ENCODE measurements at places on chromosomes 2 and 18.

DNA sequence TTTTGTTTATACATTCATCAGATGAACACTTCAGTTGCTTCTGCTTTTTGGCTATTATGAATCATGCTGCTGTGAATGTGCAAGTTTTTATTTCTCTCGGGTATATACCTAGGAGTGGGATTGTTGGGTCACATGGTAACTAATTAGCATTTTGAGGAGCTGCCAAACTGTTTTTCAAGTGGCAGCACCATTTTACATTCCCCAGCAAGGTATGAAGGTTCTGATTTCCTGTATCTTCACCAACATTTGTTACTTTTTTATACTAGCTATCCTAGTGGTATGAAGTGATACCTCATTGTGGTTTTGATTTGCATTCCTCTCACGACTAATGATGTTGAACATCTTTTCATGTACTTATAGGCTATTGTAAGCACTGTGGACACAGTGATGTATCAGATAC is 53.9 kb downstream of the DYNC1I2 start:
- DNase-seq = no peak

GRCh38 chr2:215917953-215918620 is 95.3 kb downstream of the MREG start:
- peak; percentile 47 for DNase-seq

GRCh38 chr2:61059382-61059781 is 6.3 kb upstream of the SANBR start:
- no peak for DNase-seq

DNA sequence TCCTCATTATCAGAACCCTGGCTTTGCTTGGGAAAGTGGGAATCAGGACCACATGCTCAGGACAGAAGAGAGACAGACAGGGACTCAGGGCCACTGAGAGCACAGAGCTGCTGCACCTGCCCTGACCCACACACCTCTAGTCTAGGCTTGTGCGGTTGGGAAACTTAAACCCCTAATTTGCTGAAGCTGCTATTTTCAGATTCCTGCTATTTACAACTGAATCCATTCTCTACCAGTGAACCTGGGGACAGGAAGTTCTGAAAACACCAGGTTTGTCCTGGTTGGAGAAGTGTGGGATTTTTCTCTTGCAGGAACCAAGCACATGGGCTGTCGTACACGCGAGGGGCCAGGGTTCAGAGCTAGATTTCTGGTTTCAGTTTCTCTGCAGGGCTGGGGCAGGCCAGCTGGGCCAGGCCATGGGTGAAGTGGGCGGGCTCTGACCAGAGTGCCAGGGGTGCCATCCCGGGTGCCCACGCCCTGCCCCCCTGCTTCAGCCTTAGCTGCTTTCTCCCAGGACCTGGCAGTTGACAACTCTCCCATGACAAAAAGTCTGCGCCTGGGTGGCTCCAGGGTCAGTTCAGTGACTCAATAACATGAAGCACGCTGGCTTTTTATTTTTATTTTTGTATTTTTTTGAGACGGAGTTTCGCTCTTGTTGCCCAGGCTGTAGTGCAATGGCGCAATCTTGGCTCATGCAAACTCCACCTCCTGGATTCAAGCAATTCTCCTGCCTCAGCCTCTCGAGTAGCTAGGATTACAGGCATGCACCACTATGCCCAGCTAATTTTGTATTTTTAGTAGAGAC is 51.3 kb upstream of the SLC1A4 start:
- no peak for DNase-seq

DNA sequence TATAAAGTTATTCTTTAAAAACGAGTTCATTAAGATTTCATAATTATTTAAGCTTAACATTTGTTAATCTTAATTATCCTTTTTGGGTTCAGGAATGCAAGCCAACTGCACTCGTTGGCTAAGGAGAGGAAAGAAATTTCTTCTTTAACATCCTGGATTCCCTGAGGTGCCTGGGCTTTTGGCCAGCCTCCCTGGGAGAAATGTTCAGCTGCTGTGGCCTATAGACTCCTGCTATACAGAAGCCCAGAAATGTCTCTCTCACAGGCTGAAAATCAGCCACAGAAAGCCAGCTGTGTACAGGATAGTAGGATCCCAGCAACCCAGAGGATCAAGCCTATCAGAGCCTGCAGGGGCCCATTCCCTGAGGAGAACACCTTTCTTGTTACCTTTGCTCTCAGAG is 430.3 kb downstream of the XIRP2 start:
- no peak for DNase-seq

- no peak for DNase-seq
Observed at GRCh38 chr2:143623231-143623908, 494.2 kb downstream of the ARHGAP15 start.

DNA sequence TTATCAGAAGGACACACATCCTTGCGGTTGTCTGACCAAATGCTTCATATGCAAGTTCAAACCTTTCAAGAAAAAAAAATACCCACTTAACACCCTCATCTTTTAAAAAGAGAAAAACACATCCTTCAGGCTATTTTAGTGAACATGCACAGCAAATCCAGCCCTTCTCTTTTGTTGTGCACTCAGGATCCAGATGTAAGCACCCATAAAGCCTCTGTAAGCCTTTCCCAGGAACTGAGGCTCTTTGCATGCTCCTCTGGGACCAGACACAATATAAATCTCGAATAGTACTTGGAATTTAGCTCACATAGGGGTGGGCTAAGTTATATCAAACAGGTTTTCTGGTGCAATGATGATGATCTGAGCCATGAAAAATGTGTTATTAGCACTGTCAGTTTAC is 308.8 kb upstream of the FAM98A start:
- no peak for DNase-seq

DNA sequence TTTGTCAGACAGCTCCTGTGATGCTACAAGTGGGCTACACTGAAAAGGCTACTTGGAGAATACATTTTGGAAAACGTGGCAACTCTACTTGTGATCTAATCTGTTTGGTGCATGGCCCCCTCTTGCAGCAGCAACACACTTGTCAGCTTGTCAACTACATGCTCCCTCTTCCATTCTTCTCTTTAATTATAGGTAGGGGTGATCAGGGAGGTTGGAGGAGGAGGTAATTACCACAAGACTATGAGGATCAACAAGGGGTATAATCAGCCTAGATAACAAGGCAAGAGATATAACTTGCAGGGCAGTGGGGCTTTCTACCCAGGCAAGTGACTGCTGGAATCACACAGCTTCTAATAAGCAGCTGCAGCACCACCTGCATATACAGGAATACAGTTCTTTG is 104.9 kb downstream of the ACVR1 start:
- DNase-seq = no peak

DNA sequence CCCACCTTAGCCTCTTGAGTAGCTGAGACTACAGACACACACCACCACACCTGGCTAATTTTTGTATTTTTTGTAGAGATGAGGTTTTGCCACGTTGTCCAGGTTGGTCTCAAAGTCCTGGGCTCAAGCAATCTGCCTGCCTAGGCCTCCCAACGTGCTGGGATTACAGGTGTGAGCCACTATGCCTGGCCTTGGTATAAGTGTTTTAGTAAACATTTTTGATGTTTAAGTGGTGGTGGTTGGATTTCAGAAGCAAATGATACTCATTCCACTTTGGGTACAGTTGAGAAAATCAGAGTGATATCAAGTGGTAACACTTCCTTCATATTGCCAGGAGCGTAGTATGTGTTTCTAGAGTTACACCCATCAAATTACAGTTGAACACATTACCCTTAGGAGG is 25.4 kb downstream of the ACADL start:
- DNase-seq = no peak

- peak; percentile 20 for DNase-seq
Observed at GRCh38 chr2:188524519-188525113, 232.9 kb downstream of the GULP1 start.

GRCh38 chr2:144349674-144350073 is 170.2 kb downstream of the ZEB2 start:
- DNase-seq = no peak

DNA sequence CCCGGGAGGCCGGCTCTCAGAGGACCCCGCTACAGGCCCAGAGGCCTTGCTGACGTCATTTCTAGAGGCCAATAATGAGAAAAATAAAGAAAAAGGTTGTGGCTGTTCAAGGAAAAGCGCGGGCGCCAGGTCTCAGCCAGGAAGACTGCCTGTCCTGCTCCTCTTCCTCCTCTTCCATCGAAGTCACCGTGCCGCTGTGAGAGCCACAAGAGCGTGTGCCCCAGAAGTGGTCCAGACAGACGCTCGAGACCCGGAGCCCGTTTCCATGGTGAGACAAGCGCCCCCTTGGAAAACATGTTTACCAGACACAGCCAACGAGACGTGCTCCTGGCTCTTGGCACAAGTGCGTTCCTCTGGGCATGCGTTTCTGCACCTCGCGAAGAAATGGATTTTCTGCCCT is 210.5 kb downstream of the HDAC4 start:
- DNase-seq = no peak

DNA sequence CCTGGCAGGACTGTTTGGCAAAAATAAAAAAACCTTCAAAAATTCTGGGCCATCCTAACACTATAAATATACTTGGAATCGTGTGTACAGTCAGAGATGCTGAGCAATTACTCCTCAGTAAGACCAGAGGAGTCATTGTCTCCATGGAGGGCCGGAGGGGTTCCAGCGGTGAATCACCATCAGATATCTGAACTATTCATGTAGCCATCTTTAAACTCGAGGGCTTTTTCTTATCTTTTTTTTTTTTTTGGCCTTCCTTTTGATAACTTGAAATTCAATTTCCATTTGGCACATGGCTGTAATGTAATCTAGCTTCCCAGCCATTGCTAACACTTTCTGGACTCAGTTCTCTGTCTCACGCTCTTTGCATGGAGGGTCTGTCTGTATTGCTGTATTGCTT is 7.4 kb upstream of the FHL2 start:
- DNase-seq = no peak

DNA sequence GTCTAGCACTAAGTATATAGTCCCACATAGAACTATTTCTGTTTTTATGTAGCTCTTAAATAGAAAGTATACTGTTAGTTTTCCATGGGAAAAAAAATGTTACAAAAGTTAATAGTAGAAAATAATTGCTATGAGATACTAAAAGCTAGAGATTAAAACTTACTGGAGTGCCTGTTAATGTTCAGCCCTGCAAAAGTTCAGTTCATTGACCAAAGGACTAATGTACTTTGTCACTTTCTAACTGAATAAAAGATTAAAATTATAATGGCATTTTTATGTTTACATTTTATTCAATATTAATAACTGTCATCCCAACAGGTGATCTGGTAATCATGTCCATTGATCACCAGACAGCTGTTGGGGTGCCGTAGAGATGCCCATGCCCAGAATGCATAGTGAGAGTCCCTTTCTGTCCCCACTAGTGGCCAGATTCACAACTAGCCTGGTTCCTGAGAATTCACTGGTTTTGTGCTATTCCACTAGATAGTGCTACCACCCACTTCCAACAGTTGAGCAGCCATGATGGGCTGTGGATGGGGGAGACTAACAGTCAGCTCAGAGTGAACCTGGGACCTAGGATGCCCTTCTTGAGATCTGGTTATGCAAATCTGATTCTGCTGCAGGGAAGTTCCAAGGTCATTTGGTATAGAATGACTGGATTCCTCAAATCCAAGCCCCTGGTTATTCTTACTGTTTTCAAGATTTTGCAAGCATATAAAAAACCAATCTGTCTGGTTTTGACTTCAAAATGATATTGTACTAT is 57.8 kb downstream of the AFTPH start:
- no peak for DNase-seq

DNA sequence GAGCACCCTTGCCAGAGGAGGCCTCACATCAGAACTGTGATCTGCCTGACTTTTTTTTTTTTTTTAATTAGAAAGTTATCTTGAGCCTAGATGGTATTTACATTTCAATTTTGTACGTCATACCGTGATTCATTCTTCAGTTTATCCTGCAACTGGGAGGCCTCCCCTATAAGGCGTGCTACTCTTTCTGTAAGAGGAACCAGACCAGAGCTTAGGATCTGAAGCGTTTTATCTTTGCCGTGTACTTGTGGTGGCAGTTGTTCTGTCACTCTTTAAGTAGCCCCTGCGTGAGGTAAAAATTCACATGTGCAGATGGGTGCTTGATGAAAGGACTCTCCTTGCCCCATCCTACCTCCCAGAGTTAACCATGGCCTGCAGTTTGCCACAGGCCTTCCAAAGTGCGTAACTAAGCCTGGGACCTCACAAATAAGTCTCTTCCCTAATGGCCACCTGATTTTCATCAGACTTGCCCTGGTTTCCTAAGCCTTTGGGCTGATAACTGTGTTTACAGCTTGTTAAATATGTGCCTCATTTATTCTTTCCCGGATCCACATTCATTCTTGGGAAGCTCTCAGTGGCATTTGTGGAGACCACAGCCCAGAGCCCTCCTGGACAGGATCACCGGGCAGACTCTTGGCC is 96.0 kb downstream of the MTCL1 start:
- no peak for DNase-seq

GRCh38 chr2:30255466-30256408 is 24.4 kb downstream of the LBH start:
- no peak for DNase-seq

- DNase-seq = no peak
Observed at GRCh38 chr2:73084971-73085370, 13.5 kb upstream of the SFXN5 start.

DNA sequence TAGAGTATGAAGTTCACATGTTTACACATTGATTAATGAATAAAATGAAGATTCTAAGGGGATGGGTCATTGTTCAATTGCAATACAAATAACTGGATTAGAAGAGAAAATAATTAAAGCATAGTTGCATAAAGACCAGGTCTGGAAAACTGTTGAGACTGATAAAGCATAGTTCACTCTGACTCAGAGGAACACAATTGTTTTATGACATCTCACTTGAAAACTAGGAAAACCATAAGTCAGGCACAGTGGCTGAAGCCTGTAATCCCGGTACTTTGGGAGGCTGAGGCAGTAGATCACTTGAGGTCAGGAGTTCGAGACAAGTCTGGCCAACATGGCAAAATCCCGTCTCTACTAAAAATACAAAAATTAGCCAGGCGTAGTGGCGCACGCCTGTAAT is 46.7 kb downstream of the PLA2R1 start:
- no peak for DNase-seq
